ENCODE measurements at places on chromosomes 2 and 18.

DNA sequence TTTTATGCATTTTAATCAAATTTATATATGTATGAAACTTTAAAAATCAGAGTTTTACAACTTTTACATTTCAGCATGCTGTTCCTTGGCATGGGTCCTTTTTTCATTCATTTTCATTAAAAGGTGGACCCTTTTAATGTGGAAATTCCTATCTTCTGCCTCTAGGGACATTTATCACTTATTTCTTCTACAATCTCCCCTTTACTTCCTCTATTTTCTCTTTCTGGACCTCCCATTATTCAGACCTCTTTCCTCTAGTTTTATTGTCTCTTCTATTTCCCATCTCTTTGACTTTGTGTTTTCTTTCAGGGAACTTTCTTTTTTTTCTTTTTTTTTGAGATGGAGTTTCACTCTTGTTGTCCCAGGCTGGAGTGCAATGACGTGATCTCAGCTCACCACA, 5.7 kb downstream of the PROC start:
- no peak for DNase-seq

GRCh38 chr2:136251197-136251884, 133.4 kb upstream of the CXCR4 start:
- no peak for DNase-seq

DNA sequence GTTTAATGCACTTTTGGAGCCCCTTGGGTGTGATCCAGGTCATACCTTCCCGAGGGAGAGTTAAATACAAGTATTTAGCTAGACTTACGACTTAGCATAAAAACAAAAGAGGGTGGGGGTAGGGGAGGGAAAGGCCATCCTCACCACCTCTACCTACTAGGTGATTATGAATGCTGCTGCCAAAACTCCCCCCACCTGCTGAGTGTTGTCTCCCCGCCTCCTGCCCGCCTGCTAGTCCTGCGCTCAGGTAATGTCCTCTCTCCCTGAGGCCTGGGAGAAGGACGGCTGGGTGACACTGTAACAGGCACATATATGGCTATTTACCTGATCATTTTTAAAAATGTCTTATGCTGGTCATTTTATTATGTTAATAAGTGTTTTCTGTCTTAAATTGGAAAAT, 3.0 kb upstream of the NCKAP5 start:
- DNase-seq = no peak

DNA sequence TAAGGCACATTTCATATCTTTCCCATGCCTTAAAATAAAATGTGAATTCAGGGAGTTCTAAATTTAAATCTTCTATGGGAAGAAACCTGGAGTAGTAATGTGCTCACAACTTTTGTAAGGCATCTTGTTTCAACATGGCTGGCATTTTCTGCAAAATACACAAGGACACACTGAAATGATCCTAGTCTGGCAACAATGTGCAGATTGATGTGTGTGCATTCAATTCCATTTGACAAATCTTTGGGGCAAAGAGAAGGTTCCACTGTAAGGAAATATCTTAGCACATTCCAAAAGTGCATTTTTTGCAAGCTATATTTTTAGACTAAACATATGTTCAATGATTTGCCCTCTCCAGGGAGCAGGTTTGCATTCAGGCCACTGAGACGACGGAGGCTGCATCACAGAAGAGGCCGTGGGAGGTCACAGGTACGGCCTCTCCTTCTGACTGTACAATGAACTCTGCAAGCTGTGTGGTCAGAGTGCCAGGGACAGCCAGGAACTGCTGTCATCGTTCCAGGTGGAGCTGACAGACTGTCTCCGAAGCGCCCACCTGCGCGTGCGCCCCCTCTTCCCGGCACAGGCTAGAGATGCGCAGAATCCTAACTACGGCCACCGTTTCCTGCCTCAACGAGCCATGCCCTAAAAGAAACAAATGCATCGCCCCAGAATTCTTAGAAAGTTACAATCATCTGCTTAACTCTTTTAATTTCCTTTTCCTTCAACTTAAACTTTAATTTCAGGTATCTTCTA, 149.2 kb upstream of the POU3F3 start:
- DNase-seq = no peak

GRCh38 chr18:11989966-11990380, 8.7 kb downstream of the IMPA2 start:
- no peak for DNase-seq

GRCh38 chr2:231191896-231192872, 6.2 kb upstream of the ARMC9 start:
- DNase-seq = no peak

- no peak for DNase-seq
These were observed 22.7 kb upstream of the MYO1B start for GRCh38 chr2:191222507-191222906.

DNA sequence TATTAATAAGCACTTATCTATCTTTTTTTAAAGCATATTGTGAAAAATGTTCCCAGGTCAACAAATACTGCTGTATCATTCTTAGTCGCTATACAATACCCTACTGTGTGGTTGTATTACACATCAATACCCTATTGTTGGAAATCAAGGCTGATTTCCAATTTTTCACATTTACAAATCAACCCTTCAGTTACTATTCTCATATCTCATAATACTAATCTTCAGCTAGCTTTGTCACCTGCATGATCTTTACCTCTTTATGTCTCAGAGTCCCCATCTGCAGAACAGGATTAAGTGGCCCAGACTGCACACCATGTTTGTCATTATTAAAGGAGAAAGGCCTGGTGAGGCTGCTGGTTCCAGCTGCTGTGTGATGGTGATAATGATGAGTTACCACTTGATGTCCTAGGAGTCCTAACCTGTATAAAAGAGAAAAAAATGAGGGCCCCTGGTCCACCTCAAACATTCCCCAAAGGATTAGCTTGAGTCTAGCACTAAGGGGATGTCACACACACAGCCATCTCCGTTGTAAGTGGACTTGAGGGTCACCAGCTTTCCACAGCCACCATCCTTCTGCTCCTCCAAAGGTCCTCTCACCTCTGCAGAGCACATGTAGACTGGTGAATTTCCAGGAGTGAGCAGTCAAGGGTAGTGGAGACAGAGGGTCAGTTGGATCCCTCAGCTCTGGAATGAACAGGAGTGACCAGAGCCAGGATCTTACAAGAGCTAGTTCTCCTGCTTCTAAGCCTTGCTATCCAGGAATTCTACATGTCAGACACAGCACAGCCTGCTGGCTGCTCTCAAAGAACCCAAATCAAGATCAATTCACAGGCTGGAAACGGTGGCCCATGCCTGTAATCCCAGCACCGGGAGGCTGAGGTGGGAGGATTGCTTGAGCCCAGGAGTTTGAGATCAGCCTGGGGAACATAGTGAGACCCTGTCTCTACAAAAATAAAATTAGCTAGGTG, 36.0 kb upstream of the BIN1 start:
- DNase-seq = no peak

DNA sequence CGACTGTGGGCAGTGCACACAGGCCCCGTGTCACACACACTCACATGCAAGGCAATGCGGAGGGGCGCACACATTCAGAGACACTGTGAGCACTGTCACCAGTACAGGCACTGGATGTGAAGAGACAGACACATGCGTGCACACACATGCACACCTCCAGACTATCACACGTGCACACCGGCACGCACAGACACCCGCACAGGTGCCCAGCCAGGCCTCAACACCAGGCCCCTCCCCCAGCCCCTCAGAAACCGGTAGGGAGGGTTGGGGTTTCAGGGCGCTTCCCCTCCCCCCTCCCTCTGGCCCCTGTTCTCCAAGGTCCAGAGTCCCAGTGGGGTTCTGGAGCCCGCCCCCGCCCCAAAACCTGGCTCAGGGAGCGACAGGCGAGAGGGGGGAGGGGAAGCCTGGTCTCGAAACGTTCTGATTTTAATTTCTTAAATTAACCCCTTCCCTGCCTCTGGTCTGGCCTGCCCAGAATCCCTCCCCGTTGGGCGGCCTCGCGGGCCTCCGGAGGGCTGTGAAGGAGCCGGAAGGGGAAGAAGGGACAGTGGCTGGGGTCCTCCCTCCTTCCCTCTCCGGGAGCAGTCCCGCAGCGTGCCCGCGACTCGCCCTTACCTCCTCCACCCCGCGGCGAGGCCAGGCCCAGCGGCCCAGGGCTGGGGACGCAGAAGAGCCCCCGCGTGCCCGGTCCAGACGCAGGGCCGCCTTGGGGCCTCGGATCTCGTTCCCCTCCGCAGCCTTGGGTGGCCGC, 558 bp downstream of the FBXO41 start:
- no peak for DNase-seq

GRCh38 chr2:127479866-127480743, 46.2 kb downstream of the IWS1 start:
- no peak for DNase-seq

GRCh38 chr2:167581961-167582574, 665.3 kb downstream of the STK39 start:
- DNase-seq = no peak

- no peak for DNase-seq
These were observed 107.9 kb upstream of the NDUFV2 start for GRCh38 chr18:8994603-8995002.

- no peak for DNase-seq
These were observed 2.9 kb upstream of the BCL2L11 start for GRCh38 chr2:111117598-111118480.

- DNase-seq = no peak
These were observed 18.2 kb downstream of the CYBRD1 start for GRCh38 chr2:171540437-171540836.

DNA sequence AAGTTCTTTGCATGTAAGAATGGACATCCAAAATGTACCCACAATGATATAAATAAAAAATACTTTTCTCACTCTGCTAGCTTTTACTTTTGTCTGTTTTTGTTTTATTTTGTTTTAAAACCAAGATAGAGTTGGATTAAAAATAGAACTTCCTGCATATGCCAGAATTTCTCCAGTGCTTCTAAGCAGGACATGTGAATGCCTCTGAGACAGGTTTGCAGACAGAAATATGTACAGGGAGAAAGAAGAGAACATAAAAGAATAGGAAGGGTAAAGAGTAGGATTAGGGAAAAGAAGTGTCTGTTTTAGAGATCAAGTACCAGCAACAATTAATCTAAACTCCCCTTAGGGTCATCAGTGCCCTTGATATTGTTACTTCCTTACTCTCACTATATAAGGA, 114.4 kb downstream of the BMPR2 start:
- DNase-seq = no peak

DNA sequence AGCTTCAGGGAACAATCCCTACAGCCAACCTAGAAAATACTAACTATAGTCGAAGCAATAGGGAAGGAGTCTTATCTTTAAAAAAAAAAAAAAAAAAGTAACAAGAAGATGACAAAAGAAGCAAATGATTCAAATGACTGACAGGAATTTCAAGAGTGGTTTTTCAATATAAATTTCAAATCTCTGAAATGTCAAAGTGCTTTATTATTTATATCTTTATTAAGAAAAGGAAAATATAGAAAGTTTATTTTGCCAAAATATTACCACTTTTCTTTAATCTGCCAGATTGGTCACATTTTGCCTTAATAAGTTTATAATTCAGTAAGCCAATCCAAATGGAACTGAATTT, 63.5 kb upstream of the HNRNPA3 start:
- no peak for DNase-seq

DNA sequence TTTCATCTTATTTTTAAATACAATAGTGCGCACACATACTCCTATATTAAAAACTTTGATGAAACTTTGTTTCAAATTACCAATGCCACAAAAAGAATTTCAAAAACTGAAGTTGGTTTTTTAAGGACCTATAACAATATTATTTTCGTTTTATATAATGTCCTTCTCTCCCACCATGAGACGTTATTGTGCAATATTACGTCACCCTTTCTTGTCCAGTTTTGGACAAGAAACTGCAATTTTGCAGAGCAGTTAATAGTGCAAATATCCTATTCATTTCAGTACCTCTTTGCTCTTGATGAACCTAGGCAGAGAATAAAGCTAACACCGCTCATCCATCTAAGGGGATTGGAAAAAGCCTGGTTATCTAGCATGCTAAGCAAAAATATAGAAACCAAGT, 9.7 kb upstream of the ZNF516 start:
- no peak for DNase-seq

- no peak for DNase-seq
These were observed 82.1 kb downstream of the CDK15 start for GRCh38 chr2:201888426-201888800.

- DNase-seq = no peak
These were observed 205.9 kb downstream of the IKZF2 start for GRCh38 chr2:212945526-212945925.

DNA sequence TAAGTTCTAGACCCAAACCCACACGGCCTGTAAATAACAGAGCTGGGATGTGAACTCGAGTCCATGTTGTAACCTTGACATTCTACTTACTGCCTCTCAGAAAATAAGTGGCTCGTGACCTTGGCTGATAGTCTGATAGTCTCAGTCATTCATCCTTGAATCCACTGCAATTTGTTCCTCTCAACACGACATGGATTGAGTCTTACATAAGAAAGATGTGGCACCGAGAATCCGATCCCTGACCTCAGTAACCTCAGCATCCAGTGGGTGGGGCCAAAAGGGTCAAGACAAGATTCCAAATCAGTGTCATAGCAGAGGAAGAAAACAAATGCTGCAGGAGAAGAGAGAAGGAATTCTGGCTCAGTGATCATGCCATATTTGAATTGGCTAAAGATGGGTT, 97.6 kb downstream of the MAPRE2 start:
- no peak for DNase-seq

DNA sequence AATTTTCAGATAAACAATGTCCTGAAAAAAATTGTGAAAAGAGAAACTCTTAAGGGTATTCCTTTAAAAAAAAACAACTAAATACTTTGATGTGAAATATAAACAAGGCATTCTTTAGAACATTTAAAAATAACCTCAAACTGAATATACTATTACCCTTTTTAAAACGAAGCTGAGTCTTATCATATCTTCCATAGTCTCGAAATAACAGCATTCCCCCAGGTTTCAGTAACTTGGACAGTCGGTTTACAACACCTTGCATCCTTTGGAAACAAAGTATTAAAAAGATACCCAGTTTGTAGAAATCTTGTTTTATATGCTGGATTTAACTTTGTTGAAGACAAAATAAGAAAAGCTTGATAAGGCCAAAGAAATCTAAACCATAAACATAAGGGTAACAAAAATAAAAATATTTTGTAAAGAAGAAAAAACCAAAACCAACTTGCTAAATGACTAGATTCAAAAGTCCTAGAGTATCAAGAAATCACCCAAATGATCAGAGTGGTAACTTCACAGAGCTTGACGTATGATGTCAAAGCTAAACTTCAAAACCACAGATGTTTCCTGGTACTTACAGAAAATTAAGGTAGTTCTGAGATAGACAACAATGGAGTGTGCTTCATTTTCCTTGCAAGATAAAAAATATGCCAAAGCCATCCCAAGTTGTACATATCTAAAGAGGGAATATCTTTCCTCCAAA, 107.8 kb downstream of the METTL8 start:
- no peak for DNase-seq

GRCh38 chr2:178403671-178404306, 47.2 kb downstream of the PRKRA start:
- DNase-seq = no peak

GRCh38 chr2:41990688-41991087, 57.1 kb upstream of the PKDCC start:
- no peak for DNase-seq

DNA sequence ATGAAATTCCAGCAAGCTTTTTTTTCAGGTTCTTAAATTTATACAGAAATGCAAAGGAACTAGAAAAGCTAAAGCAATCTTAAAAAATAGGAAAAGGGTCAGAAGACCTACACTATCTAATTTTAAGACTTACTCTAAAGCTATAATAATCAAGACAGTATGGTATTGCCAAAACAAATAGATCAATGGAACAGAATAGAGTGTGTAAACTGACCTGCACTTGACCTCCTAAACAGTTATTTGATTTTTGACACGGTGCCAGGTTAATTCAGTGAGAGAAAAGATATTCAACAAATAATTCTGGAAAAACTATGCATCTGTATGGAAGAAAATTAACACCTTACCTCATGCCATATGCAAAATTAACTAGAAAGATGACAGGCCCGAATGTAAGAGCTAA, 73.6 kb downstream of the OLA1 start:
- no peak for DNase-seq
